ENCODE measurements at places on chromosomes 5 and 9. TPM values are rescaled to one million over a fixed set of nuclear protein-coding genes. Genes with fewer than 3 reads are reported as not detected.

Gene C8G
- total RNA-seq: 4.6 TPM

DNA sequence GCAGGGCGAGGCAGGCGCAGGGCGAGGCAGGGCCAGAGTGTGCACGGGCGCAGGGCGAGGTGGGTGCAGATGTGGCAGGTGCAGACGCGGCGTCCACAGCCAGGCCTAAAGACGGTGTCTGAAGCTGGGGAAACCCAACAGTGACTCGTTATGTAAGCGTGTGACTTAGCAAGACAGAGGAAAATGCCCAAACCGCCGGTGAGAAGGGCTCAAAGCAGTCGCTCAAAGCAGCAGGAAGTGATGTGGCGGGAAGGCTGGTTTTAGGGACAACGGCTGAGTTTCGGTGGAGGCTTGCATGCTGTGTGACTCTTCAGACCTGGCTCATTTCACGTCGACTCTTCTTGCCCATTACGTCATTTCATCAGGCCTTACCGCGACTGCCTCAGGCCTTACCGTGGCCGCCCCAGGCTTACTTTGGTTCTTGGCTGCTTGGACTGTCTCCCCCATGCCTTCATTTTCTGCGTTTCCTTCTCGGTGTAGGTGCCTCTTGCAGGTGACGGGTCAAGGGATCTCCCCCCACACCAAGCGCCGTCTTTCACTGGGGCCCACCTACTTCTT is 50.5 kb upstream of the EXOC3 start:
- DNase-seq: peak; percentile 11

- DNase-seq: no peak
Observed at GRCh38 chr5:165258197-165258771, 1752.9 kb downstream of the MAT2B start.

- no peak for DNase-seq
Observed at GRCh38 chr5:155274484-155274883, 260.9 kb downstream of the KIF4B start.

DNA sequence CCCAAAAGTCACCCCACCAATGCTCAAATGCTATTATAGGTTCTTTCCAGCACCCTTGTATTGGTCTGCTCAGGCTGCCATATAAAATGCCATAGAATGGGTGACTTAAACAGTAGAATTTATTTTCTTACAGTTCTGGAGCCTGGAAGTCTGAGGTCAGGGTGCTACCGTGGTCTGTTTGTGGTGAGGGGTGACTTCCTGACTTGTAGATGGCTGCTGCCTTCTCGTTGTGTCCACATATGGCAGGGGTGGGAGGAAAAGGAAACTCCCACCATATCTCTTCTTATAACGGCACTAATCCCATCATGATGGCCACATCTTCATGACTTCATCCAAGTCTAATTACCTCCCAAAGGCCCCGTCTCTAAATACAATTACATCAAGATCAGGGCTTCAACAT is 257.8 kb upstream of the TARS1 start:
- no peak for DNase-seq

Gene SLIT3
- 7.8 TPM for total RNA-seq

DNA sequence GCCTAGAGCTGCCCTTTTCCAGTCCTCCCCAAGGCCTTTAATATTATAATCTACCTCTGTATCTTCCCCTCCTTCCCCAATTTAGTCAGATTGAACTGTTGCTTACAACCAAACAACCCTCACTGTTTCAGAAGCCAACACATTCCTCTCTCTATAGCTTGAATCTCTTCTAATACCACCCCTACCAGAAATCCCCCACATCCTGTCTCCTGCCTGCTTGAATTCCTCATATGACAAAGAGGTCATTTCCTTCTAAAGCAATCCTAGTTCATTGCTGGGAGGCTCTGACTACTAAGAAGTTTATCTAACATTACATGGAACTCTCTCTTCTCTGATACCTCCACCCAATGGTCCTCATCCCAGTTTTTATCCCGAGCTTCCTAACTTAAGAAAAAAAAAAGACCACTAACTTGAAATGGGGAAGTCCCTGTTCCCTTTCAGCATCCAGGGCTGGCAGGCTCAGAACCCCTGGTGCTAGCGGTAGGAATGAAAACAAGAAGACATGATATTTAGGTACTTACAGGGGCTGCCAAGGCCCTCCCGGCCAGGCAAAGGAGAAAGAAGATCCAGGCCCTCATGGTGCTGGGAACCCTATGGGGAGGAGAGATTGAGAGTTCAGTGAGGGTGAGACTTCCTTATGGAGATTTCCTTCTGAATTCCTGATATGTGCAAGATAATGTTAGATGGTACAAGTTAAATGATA is 11.0 kb downstream of the SPARC start:
- no peak for DNase-seq

DNA sequence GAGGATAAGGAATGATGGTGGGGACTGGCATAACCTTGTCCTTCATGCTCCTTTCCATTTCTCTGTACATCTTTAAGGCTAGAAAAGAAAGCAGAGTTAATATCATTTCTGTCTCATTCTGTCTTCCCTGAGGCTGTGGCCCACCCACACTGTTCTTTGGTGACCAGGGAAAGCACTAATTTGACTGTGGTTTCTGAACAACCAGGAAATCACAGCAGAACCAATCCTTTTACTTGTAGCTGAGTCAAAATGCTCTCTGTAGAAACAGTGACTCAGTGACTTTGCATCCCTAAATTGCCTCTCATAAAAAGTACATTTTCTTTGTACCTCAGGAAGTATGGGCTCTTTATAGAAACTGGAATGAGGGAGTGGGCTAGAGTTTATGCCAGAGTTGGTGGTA is 28.1 kb downstream of the IL33 start:
- no peak for DNase-seq

- no peak for DNase-seq
Observed at GRCh38 chr9:136329211-136329627, 1.9 kb downstream of the GPSM1 start.

GRCh38 chr5:135458921-135459331 is 6.8 kb upstream of the TIFAB start:
- DNase-seq: peak; percentile 91

Gene SAXO1
- total RNA-seq: 25.8 TPM

DNA sequence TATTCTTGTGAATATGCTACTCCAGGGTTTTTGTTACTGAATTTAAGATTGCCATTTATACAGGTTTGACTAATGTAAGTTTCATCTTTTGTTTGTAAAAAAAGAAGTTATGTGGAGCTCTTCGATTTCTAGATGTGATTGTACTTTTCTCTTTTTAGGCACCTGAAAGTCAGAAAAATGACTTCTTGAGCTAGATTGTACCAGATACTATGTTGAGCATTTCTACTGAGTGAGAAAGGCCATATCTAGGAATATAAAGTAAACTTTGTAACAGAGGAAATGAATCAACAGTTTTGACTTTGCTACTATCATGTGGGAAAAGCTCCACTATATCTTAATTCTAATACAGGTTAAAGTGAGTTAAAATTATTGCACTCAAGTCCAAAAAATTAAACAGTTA is 25.1 kb downstream of the SMC5 start:
- DNase-seq: no peak

Gene HSD17B3
- 104 TPM for total RNA-seq

DNA sequence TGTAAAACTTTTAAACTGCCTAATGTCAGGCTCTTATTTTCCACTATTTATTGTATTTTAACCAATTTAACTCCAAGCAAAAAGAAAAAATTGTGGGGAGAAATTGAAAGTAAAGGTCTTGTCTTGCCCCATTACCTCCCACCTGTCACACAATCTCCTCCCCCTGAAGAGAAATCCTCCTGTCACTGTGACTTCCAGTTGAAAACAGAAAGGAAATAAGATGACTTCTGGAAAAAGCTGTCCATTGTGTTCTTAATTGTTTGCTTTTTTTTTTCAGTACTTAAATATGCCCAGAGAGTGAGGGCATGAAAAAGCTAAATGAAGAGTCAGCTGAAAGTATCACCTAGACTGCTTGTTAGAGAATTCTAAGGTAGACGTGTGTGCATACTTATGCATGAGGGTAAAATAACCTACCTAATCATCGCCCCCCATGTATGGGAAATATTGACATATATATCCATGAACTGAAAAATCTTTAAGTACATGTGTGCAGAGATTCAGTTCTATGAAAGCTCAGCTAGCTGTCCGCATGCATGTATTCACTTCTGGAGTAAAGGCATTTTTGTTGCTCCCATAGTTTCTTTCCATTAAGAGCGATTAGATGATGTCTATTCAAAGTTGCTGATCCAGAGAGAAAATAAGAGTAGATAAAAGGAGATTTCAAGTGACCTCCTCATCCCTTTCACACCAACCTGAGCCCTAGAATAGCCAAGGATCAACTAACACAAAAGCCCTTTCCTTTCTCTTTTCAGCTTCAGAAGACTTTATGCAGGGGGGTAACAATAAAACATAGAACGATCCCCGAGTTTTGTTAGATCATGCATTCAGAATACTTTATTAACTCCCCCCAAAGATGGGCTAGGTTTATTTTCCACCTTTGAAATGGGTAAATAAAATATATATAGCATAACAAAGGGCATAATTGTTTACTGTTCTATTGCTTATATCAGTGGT is 5.3 kb downstream of the NR2F1-AS1 start:
- no peak for DNase-seq

Gene FOXD4L6
- not detected for total RNA-seq

Gene SLC36A2
- total RNA-seq: 0.47 TPM

DNA sequence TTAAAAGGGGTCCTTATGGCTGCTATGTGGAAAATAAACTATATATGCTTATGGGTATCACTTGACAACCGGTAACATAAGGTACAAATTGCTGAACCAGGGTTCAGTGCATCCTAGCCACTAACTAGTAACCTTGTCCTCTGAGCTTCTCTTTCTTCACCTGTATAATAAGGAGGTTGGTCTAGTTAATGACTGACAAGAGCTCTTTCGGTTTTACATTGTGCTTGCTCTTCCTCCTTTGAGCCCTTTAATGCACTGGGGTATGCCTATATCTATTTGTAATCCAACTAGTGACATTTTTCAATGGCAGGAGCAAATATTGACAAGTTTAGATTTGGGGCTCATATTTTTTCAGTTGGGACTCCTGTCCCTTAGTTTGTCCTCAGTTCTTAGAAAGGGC is 66.1 kb downstream of the NPR3 start:
- DNase-seq: no peak

DNA sequence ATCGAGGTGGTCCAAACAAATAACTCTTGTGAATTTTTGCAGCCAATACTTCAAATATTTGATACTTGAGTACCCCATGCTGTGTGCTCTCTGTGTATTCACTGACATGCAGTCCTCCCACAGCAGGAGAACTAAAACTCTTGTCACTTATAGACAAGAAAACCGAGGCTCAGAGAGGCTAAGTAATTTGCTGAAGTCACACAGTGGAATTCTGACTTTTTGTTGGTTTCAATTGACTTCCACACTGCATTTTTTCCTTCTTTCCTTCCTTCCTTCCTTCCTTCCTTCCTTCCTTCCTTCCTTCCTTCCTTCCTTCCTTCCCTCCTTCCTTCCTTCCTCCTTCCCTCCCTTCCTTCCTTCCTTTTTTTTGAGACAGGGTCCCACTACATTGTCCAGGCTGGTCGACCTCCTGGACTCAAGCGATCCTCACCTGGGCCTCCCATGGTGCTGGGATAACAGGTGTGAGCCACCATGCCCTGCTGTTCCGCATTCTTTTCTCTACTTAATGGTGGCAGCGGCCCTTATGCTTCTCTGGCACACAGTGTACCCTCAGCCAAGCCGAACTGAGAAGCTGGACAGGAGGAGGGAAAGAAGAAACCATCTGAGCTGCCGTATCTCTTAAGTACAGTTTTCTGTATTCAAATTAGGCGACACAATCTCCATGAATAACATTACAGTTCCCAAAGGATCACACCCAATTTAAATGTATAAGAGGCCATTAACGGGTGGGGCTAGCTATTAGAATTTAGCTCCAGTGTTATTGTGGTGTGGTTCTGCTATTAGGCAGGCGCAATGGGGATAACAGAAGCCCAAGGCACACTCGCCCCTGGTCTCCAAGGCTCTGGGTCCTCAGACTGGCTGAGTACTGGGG is 38.4 kb upstream of the GRHPR start:
- DNase-seq: no peak

GRCh38 chr5:68587171-68587570 is 371.6 kb downstream of the PIK3R1 start:
- no peak for DNase-seq

- DNase-seq: no peak
Observed at GRCh38 chr9:14640967-14641366, 52.3 kb downstream of the ZDHHC21 start.

DNA sequence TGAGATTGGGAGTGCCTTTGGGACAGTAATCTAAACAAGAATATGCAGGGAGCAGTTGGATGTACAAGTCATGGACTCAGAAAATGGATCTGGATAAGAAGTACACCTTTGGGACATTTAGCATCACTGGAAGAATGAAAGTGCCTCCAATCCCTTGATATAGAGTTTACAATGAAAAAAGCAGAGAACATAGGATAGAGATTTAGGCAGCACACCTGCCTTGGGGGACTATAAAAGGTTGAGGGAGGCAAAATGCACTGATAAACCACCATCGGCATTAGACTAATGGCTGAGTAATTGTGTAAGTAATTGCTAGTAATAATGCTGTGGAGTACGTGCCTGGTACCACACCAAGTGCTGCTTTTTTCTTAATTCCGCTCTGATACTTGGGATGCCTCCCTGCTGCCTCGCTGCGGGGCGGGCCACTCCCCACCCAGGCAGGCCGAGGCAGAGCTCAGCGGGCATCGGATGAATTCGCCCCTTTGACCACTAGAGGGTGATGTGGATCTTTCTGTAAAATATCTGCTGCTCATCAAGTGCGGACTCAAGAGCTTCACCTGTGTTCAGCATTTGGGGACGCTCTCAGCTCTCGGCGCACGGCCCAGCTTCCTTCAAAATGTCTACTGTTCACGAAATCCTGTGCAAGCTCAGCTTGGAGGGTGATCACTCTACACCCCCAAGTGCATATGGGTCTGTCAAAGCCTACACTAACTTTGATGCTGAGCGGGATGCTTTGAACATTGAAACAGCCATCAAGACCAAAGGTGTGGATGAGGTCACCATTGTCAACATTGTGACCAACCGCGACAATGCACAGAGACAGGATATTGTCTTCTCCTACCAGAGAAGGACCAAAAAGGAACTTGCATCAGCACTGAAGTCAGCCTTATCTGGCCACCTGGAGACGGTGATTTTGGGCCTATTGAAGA is 99.9 kb downstream of the ANKRD18B start:
- peak; percentile 80 for DNase-seq

DNA sequence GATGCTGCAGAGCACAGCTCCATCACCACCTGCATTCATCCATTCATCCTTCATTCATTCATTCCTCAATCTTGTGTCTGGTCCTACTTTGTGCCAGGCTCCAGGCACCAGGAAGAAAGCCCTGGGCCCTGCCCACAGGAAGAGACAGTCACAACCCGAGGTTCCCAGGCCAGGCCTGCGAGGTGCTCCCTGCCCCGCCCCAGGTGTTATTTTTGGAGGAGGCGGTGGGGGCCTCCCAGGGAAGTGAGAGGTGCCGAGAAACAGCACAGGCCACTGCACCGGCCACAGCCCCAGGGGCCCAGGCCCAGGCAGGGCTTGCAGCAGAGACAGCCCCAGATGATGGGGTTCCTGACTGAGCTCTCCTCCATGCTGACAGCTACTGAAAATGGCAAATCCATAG is 33.4 kb downstream of the VAV2 start:
- DNase-seq: no peak

Data from testis (tissue), 5 donors.